ENCODE measurements at places on chromosomes 6 and 20. TPM values are rescaled to one million over a fixed set of nuclear protein-coding genes. Genes with fewer than 3 reads are reported as not detected.

DNA sequence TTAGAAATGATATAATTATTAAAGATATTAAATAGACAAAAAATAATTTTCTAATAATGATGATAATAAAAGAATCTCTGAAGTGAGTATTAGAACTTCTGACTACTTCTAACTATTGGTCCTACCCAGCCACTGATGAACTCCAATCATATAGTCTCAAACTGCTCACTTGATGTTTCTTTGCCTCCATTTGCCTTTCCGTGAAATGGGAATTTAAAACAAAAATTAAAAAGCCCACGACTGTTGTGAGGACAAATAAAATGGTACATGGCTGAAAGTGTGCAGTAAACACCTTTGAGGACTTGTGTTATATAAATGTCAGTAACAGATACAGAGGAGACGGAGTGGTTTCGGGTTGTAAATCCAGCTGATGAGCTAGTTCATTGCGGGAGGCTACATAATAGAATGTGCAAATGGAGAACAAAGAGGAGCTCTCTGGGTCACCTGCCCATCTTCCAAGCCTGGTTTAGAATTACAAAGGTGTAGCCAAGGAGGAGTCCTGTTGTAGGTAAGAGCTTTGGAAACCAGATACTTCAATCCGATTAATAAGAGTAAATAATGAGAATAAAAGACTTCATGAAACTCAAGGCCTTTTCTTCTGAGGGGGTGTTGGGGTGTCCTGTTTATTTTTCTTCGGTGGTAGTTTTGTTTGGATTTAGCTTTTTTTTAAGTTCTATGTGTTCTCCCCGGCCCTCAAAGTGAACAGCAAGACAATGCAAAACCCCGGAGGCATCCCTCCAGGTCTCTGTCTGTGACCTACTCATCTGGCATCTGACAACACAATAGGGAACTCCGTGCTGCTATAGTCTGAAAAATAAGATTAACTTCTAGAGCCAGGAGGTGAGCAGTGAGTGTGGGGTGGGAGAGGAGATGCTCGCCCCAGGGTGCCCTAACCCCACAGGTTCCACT lies 4.4 kb upstream of the PXDC1 start:
- no peak overlapping the region for H3K4me3 ChIP-seq
- no peak for DNase-seq
- H3K27ac ChIP-seq: no peak overlapping the region
- H3K4me1 ChIP-seq: no peaks in the 10 kb centered on the region

MYL9 gene
- total RNA-seq: not detected

DNA sequence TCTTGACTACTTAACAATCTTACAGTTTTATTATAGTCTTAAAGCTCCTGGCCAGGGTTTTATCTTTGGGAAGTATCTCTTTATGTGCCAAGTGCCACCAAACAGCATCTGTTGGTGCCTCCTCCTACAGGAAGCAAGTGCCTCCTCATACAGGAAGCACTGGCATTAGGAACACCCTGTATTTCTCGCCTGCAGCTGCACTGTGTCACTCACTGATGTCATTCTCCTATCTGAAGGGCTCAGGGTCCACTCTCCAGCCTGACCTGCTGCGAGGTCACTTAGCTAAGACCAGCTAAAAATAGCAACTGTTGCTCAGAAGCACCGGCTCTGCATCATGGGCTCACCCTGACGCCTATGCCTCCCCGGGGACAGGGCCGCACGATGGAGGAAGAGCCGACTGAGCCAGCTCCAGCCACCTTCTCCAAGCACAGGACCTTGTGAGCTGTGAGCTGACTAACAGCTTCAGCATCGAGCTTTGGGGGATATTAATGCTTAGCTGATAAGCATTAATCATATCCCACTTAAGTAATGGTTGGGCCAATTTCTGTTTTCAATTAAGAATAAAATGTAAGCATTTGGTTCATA lies 66.3 kb upstream of the CD93 start:
- no peak overlapping the region for H3K27ac ChIP-seq
- no peak overlapping the region for H3K4me3 ChIP-seq
- no peaks in the 10 kb centered on the region for H3K27me3 ChIP-seq

DNA sequence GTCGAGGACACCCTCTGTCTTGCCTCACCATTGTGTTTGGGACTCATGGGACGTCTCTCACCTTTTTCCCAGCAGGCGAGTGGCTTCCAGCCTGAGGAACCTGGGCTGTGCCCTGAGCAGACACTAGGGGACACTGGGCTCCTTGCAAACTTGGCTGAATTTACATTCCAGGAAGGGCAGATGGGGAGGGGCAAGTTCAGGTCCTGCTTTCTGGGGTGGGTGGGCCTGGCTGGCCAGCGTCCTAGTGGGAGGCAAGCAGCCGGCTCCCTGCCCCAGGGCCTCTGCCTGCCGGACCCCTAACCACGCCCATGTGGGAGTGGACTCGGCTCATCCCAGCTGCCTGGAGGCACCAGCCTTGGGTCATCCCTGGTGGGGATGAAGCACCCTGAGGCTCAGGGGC lies 48.2 kb upstream of the MLN start:
- H3K36me3 ChIP-seq: no peaks in the 10 kb centered on the region
- DNase-seq: peak; percentile 25

HDGFL1 gene
- total RNA-seq: not detected
